CD4-positive, alpha-beta T cell treated with Interleukin-21 for 1 hour (primary cell): ENCODE measurements at places on chromosomes 12 and 14.

DNA sequence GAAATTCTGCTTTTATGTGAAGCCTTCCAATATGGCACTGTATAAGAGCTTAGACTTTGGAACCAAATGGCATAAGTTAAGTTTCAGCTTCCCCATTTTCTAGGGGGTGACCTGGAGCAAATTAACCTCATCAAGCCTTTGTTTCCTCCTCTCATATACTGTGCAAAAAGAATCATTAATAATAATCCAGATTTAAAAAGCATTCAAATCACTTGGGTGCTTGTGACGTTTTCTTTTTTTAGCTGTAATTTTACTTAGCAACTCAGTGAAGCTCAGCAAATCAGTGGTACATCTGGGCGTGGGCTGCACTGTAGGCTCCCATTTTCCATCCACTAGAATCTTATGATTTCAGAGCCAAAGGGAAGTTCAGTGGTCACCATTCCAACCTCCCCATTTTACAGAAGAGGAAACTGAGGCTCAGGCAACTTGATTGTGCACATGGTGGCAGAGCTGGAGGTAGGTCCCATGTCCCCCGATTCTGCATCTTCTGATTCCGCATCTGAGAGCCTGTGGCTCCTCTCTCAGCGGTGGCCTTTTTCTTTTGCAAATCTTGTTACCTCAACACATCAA, 131.2 kb downstream of the SNAPC1 start:
- DNase-seq: no peak

GRCh38 chr12:2825132-2825531, 9.7 kb downstream of the NRIP2 start:
- DNase-seq: no peak

DNA sequence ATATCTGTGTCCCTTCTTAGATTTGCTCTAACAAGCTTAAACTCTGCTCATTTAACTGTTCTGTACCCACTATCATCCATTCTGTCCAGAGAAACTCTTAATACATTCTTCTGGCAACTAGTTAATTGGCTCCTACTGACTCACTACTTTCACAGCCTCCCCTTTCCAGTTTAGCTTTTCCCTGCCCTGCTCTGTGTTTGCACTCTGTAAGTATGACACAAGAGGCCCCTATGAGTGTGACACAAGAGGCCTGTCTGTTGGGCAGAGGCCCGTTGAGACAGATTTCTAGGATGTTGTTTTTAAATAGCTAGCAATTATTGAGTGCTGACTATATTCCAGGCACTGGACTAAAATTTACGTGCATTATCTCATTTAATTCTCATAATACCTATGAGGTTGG, 246.0 kb upstream of the DAAM1 start:
- no peak for DNase-seq

DNA sequence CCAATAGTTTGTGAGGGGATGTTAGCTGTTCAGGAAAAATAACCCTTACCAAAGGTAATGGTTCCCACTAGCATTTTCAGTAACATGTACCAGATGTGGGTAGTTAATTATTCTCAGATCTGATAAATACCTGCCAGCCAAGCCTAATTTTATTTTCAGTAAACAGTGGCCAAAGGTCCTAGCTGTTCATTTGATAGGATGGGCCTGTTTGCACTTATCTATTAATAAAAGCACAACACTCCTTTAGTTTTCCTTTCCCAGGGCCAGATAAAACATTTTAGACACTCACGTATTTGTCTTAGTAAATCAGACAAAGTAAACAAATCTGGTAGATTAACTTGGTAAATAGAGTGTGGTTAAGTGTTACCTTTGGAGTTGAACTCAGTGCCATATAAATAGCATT, 345.1 kb downstream of the RAD51B start:
- no peak for DNase-seq

DNA sequence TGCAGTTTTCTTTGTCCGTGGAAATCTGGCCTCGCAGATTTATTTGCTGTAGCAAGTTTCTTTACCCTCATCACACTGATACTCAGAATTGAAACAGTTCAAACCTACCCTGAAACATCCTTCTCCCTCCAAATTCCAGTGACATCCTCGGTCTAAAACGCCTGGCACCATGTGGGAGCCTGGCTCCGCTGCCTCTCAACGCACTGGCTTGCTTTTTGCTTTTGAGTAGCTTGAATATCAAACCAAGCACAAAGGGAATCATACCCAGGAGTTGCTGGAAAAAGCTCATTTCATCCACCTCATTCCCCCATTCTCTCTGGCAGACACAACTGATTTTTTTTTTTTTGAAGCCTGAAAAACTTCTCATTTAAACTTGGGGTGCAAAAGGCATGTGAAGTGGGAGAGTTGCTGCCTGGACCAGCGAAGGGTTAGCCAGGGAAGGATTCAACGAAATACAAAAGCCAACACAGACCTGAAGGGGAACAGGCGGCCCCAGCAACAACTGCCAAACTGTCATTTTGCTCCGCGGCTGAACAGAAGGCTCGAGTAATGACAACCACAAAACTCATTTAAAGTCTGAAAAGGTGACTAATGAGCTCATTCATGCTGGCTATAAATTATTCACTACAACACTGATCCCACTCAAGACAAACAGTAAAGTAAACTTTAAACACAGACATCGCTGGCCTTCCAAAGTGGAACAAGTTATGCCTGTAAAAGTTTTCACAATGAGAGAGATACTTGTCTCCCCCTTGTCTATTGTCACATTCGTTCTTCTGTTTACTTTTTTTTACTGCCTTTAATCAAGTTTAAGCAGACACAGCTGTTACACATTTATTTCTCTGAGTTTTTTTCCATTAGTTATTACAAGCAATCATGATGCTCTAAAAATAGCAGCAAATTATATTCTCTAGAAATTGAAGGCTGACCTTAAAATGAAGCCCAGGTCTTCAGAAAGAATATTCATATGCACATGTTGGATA, 12.5 kb upstream of the FOXN3 start:
- DNase-seq: peak; percentile 10

GRCh38 chr12:86226481-86226880, 29.7 kb downstream of the MGAT4C start:
- no peak for DNase-seq

DNA sequence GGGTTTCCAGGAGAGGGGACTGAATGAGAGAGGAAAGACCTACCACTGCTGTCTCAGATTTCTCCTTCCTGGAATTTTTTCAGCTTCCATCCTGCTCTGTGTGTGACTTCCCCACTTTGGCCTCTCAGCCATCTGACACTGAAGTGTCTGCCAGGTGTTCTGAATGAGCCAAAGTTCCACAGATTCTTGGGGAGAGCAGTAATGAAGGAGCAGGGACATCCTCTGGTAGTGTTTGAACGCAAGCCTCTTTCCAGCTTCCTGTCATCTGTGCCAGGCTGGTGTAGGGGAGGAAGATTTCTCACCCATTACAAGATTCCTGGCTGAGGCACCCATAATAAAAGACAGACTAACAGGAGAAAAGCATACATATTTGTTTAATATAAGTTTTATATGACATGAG, 141.7 kb upstream of the NRXN3 start:
- DNase-seq: no peak
